ENCODE measurements at places on chromosomes 5 and 9.

DNA sequence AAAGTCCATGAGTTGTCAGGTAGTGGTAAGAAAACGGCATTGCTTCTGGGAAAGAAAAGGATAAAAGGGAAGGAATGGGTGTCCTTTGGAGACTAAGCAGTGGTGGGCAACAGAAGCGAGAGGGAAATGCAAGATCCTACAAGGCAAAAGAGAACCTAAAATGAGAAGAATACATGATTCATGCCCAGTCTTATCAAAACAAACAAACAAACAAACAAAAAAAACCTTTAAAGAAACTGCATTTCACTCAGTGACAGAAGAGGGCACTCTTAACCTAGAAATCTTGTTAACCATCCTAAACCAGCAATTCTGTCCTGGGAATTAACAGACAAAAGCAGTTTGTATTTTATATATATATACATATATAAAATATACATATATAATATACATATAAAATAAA is 88.5 kb downstream of the SUSD1 start:
- DNase-seq: no peak

- DNase-seq: no peak
Observed at GRCh38 chr5:21689587-21689986, 1163.6 kb downstream of the CDH12 start.

DNA sequence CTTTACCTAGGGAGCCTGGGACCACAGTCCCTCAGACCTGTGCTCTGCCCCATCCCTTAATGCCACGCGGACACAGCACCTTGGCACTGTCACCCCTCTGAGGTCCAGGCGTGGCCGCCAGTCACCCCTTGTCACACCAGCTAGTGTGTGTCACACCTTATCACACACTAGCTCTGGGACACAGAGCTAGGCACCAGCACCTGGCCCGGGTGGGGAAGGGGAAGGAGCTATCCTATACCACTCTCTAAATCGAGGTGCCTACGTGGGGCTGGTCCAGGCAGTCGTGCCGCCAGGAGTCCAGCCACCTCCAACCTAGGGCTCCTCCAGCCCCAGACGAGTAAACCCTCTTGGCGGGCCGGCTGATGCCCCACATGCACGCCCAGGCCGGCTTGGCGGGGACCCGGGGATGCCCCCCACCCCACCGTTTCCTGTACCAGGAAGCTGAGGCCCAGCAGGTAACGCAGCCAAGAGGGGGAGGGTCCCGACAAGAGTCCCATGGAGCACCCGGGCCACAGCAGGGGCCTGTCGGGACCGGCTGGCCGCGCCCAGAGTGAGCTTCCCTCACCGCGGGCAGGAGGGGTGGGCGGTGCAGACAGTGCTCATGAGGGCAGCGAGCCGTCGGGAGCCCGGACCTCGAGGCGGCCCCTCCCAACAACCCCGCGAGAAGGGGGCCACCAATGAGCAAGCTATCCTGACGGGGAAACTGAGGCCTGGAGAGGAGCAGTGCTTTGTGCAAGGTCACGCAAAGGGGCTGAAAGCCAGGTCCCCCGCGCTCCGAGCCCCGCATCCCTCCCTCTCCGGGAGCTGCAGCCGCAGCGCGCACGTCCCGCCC is 550 bp downstream of the CORO2A start:
- peak; percentile 64 for DNase-seq

- DNase-seq: no peak
Observed at GRCh38 chr5:6407558-6408259, 29.4 kb upstream of the MED10 start.

DNA sequence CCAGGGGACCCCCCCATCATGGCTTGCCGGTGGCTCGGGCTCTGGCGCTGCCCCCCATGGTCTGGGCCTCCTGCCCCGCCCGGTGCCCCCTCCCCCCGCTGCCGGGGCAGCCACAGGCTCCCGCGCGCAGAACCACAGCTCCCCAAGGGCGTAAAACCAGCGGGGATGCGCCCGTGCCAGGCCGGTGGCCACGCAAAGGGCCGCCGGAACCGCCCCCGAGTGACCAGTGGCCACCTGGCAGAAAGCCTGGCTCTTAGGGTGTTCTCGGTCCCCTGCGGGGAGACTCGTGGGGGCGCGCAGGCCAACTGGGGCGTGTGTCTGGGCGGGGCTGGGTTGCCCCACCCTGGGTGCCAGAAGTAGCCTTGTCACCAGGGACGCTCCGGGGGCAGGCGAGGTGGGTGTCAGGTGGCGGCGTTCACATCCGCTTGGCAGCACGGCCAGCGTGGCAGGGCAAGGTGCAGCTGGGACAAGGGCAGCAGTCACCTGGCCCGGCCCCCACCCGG is 515 bp upstream of the AGPAT2 start:
- DNase-seq: no peak

All from CD4-positive, alpha-beta T cell treated with Interleukin-17A for 4 hours (primary cell).